ENCODE measurements at places on chromosomes 11 and 22.
A peak's percentile ranks its signal among the peaks of the same experiment; 100 is the strongest.

- DNase-seq = no peak
Measured at GRCh38 chr11:63543711-63544110, 7.1 kb downstream of the PLAAT4 start.

GRCh38 chr11:133639408-133639807 is 107.1 kb upstream of the OPCML start:
- no peak for DNase-seq

DNA sequence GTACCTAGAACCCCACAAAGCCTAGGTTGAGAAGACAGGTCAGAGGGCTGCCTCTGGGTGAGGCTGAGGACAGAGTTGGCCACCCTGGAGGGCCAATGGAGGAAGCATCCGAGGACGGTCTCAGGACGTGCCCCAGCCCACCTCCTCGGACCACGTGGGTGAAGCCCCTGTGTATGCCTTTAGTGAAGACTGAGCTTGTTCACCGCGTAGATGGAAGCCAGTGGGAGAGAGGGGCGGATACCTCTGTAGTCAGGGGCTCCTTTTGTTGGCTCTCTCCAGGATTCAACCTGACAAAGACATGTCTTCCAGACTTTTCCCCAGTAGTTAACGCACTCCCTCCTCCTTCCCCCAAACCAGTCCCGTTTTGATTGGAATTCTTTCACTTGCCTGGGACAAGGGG is 110.7 kb downstream of the ZBTB16 start:
- DNase-seq = no peak

DNA sequence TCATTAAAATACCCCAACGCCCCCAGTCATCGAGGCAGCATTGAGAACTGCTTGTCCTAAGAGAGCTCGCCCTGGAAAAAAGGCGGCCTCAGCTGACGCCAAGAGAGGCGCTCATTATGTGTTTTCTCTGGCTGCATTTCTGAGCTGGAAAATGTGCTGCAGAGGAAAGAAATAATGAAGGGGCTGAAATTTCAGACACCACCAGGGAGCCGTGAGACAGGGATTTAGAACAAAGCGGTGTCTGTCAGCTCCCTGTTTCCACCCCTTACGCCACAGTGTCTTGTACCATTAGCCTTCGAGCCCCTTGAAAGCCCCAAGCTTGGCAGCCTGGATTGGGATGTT is 14.4 kb downstream of the USH1C start:
- no peak for DNase-seq

- DNase-seq = peak; percentile 92
Measured at GRCh38 chr22:28800308-28801041, at the start of gene XBP1. Gene XBP1, minus strand, starts transcription at chr22:28800569.

DNA sequence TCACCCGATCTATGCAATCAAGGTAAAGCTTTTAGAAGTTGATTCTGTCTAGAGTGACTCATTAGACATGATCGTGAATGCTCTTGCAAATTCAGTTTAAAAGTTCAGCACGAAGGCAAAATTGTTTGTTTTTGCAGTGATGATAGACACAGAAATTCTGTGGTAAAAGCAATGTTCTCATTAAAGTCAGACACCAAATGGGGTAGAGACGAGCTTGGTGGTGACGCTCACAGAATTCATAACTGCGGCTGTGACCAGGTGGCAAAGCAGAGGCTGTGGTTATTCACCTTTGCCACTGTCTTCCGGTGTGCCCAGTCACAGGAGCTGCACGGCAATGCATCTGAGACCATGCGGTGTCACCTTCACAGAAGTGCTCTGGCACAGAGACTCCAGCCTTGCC is 83.4 kb downstream of the WNT7B start:
- no peak for DNase-seq

- DNase-seq = no peak
Measured at GRCh38 chr11:117073539-117073938, 24.7 kb downstream of the SIK3 start.

- no peak for DNase-seq
Measured at GRCh38 chr11:20277014-20277413, 86.5 kb upstream of the HTATIP2 start.

GRCh38 chr11:73393479-73394415 is 17.5 kb downstream of the RELT start:
- peak; percentile 77 for DNase-seq

GRCh38 chr22:38570779-38571364 is 889 bp upstream of the DMC1 start:
- peak; percentile 55 for DNase-seq

DNA sequence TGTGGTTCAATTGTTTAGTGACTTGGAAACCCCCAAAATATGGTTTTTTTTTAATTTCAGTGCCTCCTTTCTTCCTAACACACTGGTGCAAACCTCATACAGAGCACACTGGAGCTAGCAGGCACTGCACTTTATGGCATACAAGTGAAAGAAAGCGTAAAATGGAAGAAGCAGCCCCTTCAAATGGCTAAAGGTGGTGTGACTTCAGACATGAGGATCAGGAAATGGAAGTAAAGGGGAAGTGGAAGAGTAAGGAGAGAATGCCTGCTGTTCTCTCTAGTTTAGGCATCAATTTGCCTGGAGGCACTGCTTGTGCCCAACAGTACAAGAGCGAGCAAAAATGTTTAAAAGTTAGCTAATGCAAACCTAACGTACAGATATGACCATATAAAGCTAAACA is 5.7 kb downstream of the RSF1 start:
- DNase-seq = no peak

DNA sequence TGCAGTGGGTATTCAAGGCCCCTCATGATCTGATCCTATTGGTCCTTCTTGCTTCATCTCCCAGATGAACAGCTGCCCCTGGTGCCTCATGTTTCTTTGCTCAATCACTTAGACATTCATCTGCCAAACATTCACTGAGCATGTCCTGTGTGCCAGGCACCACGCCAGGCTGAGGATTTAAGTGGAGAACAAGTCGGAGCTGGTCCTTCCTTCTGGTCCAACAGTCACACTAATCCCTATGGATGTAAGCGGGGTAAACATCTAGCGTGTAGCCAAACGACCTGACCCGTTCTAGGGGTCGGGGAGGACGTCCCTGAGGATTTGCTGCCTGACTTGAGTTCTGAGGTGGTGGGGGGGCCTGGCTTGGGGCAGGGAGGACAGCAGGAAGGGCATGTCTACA is 21.9 kb downstream of the ZMAT5 start:
- DNase-seq = no peak

GRCh38 chr22:32994041-32994830 is 63.9 kb downstream of the SYN3 start:
- no peak for DNase-seq

DNA sequence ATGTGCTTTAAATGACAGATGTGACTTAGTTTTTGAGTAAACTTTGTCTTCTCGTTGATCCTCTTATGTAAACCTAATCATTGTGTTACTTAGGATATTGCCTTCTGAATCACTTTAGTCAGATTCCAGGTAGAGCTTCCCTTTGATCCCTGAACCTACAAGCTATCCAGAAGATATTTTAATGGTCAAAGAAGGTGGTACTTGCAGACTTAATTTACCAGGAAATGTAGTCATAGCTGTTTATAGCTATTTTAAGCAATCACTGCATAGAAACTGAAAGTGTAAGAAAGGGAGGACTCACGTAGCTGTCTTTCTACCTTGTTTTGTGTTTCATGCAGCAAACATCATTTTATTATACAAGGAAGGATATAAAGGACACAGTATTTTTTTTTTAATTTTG is 189.5 kb downstream of the DDX10 start:
- no peak for DNase-seq

- DNase-seq = no peak
Measured at GRCh38 chr11:111882202-111882601, 2.9 kb downstream of the CFAP68 start.

DNA sequence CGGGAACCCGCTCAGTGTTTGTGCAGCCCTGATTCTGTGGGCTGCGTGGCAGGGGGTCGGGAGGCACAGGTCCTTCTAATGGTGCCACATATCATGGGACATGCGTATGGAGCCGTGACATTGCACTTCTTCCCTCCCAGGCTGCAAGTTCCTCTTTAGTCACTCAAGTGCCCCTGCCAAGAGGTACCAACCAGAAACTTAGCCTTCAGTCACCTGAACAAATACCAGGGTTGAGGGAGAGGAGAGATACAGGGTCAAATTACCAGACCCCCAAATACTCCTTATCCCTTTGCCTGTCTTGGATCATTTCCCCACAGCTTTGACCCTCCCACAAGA is 209.1 kb downstream of the BUD13 start:
- no peak for DNase-seq

GRCh38 chr11:44627911-44628729 is 62.7 kb downstream of the CD82 start:
- peak; percentile 17 for DNase-seq

GRCh38 chr22:32564170-32565001 is 89.8 kb downstream of the FBXO7 start:
- DNase-seq = no peak

DNA sequence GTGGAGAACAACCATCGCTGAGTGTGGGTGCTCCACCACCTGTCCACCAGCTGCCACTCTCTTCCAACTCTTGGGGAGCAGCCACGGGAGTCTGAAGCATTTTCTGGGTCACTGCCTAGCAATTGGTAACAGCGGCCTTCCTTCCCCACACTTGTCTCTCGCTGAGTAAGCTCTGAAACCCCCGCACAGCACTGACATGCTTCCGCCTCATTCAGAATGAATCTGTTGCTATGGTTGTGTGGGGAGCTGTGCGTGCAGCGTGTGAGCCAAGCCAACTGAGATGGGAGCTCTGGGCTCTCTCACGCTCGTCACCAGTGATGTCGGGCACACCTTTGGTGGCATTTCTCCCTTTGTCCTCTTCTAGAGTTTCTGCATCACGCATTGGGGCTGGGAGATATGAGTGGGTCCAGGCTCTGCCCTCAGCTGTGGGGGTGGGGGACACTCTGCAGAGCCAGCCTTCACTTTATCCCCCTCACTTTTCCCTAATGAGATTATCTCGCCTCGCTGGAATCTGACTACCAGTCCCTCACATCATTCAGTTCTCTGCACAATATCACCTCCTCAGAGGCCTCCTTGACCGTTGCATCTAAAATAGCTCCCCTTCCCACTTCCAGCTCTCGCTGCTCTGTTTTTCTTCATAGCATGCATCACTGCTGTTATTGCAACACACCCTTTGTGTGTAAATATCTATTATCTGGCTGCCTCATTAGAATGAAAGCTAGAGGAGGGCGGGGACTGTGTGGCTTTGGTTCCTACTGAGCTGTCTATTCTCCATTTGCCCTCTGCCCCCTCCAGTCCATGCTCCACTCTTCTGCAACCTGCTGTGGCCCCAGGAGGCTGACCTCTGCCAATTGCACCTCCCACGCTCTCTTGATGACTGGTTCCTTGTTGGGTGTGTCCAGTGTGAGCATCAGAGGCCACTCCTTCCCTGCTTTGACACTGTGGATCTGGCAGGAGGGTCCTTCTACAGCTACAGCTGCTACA is 569.9 kb upstream of the CADM1 start:
- DNase-seq = no peak

DNA sequence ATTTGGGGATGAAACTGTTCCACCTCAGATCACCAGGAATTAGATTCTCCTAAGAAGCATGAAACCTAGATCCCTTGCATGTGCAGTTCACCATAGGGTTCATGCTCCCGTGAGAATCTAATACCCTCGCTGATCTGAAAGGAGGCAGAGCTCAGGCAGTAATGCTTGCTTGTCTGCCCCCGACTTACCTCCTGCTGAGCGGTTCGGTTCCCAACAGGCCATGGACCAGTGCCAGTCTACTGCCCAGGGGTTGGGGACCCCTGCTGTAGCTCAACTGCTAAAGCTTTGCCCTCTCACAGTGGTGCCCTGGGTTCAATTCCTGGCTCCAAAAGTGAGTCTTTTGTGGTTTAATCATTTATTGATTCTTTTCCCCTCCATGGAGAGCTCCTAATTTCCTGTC is 3.4 kb downstream of the JAML start:
- DNase-seq = peak; percentile 52

DNA sequence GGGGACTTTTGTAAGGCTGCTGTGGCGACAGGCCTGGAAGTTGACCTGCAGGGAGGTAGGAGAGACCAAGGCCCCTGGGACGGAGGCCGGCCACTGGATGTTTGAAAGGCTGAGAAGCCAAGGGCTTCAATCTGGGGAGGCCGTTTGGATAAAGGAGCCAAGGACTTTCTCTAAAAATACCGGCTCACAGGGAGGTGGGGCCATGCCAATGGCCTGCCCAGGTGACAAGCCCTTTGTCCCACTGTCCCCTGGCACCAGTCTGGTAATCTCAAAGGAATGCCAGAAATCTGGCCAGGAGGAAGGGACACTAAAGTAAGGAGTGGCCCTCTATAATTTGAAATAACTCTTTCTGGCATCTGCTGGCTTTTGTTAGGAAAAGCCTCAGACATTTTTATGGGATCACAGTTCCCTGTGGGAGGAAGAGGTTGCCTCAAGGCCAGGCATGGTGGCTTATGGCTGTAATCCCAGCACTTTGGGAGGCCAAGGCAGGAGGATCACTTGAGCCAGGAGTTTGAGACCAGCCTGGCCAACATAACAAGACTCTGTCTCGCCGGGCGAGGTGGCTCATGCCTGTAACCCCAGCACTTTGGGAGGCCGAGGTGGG is 1.9 kb upstream of the CHKA start:
- no peak for DNase-seq

GRCh38 chr11:116792869-116793771 is 1.4 kb upstream of the APOA5 start:
- no peak for DNase-seq

- DNase-seq = no peak
Measured at GRCh38 chr11:112610494-112610893, 349.8 kb upstream of the PLET1 start.

DNA sequence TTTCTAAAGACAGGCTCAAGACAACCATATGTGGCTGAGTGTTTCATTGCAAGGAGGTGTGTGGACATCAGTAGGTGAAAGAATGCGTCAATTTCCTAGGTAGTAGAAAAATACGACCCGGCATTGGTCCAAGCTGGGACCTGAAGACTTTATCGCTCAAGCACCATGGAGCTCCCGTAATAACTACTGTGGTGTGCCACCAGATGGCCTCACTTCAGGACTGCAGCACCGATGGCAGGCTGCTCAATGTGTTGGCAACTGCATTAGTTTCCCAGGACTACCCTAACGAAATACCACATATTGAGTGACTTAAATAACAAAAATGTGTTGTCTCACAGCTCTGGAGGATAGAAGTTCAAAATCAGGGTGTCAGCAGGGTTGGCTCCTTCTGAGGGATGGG is 72.4 kb upstream of the FAT3 start:
- no peak for DNase-seq

DNA sequence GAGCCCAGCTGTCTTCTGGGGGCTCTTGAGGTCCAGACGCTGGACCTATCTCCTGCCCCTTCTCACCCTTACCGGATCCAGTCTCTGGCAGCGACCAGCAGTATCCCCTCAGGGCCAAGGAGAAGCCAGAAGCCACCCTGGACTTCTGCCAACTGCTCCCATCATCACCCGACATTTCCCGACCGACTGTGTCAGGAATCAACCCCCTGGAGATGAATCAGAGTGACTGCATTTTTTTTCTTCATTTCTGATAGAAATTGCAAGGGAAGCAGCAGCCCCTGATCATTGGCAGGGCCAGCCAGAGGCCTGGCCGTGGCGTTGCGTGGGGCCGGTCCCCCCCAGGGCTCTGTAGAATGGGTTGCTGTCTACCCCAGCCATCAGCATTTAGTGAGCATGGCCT is 5.2 kb upstream of the LIF start:
- no peak for DNase-seq

- DNase-seq = no peak
Measured at GRCh38 chr11:429931-430456, 11.8 kb downstream of the ANO9 start.

GRCh38 chr11:27213232-27213660 is 149.8 kb downstream of the CCDC34 start:
- DNase-seq = no peak

Measured in activated T-cell treated with anti-CD3 and anti-CD28 coated beads, Interleukin-2, amount 50 U/mL, for 48 hours (primary cell).